Stimulated activated CD4-positive, alpha-beta T cell treated with anti-CD3 and anti-CD28 coated beads, Interleukin-2, amount 100 ng/mL, for 4 hours (primary cell): ENCODE measurements at places on chromosomes 6 and 20.

DNA sequence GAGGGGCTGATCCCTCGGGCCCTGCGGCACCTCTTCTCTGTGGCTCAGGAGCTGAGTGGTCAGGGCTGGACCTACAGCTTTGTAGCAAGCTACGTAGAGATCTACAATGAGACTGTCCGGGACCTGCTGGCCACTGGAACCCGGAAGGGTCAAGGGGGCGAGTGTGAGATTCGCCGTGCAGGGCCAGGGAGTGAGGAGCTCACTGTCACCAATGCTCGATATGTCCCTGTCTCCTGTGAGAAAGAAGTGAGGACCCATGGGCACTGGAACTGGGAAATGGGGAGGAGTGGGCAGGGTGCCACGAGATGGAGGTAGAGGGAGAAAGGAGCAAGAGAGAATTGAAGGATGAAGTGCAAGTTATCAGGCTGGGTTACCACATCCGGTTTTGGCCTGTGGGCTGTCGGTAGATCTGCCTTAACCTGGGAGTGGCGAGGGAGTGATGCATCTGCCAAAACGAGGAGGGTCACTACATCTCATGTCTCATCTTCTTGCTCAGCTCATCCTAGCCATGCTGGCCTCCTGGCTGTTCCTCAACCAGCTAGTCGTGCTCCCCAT is 5.4 kb upstream of the PHF1 start:
- DNase-seq, result no peak

DNA sequence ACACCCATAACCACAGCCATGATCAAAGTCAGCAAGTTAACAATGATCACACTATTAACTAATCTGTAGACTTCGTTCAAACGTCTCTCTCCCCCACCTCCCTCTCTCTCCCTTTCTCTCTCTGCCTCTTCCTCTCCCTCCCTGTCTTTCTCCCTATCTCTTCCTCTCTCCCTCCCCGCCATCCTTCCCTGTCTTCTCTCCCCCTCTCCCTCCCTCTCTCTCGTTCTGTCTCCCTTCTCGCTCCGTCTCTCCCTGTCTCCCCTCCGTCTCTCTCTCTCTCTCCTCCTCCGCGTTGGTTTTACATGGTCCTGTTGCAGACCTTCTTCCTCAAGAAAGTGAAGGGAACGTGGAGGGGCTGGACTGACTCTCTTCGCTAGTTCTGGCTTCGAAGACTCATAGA is 308.9 kb upstream of the FOXQ1 start:
- no peak for DNase-seq

DNA sequence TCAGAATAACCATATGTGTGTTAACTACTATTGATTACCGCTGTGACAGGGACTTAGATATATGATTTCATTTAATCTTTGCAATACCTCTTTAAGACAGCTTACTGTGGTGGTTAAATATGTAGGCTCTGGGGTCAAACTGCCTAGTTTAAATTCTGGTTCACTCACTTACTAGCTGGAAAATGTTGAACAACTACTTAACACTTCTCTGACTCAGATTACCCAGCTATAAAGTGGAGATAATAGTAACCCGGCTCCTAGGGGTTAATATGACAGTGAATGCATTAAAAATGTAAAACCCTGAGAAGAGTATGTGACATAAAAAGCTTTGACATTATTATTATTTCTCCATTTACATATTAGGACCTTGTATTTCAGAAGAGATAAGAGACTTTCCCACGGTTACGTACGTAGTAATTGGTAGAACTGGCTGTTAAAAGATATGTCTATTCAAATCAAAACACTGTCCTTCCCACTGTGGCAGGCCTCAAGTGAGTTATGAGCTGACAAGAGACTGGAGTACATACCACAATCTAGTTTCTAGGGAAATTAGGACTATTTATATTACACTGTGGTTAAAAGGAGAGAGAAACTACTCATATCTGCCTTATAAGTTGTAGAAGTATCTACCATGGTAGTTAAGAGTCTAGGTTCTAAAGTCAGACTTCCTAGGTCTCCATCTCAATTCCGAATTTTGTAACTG is 4.4 kb upstream of the PLCB1 start:
- DNase-seq, result no peak

- no peak for DNase-seq
These were observed 41.1 kb upstream of the SAMD5 start for GRCh38 chr6:147467428-147467827.
